ENCODE measurements at places on chromosomes 7 and 10.

- DNase-seq = no peak
Measured at GRCh38 chr7:130152493-130153210, 52.6 kb downstream of the TMEM209 start.

DNA sequence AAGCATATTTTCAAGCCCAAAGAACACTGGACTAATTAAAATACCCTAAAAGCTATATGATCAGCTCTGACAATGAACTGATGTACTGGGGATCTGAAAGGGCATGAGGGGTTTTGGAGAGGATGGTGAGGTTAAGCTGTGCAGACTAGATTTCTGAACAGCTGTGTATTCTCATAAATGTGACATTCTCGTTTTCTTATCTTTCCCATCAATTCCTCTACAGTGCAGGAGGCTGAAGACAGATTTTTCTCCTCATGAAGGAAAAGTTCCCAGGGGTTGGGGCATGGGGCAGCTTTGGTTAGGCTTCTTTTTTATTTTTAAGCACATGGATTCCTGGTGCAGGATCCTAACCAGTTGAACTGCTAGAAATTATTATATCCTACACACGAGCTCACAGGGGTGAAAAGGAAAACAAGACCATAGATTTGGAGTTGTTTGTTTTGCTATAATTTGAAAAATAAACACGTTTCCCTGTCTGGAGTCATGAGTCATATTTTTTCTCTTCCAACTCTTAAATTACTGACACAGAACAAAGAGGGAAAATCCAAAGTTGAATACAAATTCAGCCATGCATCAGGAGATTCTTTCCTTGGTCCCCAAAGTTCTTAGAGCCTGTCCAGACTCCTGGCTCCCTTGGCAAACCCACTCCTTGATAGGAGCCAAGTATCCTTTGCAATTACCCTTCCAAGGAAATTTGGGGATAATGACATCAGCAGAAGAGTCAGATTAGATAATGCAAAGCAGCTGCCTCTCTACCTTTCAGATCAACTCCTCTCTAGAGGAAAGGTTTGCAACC is 147.7 kb upstream of the NPVF start:
- no peak for DNase-seq

GRCh38 chr10:29063806-29064644 is 224.8 kb upstream of the LYZL1 start:
- no peak for DNase-seq

DNA sequence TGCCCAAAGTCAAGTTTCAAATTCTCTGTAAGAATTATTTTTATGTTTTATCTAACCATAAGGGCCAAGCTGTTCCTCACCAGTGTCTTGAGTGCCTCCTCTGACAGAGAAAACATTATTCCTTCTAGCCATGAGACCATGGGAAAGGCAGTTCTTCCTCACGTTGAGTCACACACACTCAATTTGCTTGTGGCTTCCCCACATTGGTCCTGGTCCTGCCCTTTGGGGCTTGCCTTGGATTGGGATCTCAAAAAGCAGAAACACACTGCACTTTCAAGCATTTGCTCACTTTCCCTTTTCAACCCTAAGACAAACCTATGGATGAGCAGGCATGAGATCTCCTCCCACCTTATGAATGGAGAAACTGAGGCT is 248.3 kb upstream of the IGFBP3 start:
- no peak for DNase-seq

- no peak for DNase-seq
Measured at GRCh38 chr10:16011548-16011947, 151.2 kb upstream of the MINDY3 start.

DNA sequence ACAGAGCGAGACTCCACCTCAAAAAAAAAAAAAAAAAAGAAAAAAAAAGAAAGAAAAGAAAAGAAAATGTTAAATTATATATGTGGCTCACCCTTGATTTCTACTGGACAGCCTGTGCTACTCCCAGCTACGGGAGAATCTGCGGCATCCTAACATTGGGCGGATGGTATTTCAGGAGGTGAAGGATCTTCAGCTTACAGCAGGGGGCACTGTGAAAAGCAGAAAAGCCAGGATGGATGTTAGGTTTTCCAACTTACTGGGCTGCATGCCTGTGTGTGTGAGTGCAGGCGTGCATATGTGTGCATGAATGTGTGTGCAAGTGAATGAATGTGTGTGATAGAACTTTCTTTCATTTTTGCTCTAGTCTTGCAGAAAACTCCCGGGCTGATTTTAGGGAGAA is 1066.5 kb downstream of the TYW1 start:
- DNase-seq = no peak

DNA sequence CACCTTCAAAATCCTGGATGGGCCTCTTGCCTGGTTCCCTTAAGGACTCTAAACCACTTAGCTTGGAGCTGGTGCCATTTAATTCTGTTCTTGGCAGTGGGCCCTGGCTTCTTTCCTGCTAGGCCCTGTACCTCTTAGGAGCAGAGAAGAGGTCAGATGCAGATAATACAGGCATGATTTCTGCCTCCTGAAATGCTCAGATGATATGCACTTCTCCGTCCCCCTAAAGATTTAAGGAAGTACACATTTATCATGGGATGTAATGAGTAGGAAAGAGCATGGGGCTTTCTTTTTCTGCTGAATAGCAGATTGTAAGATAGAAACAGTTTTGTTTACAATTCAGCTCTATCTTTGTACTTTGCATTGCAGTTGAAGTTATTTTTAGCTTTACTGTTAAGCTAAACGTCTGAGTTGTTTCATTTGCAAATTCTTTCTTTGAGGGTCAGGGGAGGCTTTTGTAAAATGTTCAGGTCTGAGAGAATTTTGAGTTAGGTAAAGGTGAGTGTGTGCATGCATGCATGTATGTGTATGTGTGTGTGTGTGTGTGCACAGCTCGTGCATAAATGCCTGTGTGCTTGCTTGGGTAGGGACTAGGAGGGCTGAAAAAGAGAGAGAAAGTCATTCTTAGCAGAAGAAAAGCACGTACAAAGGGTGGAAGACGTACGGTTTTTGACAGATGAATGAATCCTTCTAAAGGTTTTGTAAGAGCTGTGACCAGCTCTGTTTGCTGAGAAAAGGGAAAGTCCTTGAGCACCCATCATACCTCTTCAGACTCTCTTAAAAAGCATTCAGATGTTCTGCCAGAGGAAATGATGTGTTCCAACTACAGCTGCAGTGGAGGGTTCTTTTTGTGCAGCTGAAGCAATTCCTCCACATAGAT is 364.2 kb downstream of the AUTS2 start:
- DNase-seq = no peak

- no peak for DNase-seq
Measured at GRCh38 chr10:103442031-103442461, 10.1 kb downstream of the CALHM2 start.

- DNase-seq = no peak
Measured at GRCh38 chr10:34112171-34112782, 702.8 kb downstream of the PARD3 start.

- no peak for DNase-seq
Measured at GRCh38 chr10:132151951-132152505, 34.7 kb upstream of the DPYSL4 start.

DNA sequence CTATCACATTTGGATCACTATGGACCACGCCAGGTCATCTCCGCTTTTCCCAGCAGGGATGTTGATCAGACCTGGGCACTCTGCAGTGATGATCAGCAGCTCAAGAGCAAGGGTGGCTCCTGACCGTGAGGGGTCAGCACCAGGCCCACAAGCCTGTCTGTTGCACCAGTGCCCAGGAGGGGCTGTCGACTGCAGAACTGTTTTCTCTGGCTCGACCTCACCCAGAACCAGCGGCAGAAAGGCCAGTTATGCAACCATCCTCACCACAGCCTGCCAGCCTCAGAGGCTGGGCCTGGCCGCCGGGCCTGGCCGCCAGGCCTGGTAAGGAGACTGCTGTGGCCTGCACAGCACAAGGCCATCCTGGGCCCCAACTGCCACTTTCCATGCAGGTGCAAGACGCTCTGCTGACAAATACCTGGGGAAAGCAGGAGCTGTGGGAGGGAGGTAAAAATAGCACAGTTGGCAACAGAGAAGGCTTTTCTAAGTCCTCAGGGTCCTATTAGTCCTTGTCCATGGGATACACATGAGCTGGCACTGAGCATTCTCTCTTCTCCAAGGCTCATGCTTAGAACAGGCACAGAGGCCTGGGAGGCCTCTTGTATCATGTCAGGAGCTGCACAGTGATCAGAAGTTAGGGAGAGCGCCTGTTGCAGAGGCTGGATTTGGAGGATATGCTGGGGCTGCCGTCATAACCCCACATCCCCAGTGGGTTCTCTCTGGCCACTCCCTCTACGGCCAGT is 17.5 kb downstream of the KCNMA1 start:
- DNase-seq = no peak

Measured in AG08396 (cell line).